ENCODE measurements at places on chromosomes 6 and 20.

DNA sequence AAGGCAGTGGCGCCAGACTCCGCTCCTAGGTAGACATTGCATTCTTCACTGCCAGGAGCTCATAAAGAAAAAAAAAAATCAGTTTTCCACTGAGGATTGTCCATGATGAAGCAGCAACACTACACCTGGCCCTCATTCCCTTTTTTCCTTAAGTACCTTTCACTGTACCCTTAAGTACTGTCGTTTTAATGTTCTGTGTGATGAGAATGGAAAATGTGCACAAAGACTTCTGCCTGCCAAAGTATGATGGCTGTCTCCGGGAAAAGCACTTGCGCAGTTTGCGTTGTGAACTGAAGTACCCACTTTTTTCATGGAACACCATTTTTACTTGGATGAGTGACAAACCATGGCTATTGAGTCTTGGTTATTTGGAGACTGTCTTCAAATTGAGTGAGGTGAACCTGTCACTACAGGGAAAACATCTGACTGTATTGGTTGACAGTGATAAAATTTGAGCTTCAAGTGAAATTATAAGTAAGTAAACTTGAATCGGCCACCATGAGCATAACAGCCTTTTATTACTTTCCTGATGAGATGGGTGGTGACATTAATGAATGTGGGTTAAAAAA is 104.8 kb downstream of the NCOA3 start:
- DNase-seq = no peak

GRCh38 chr6:156057869-156058268 is 602.2 kb upstream of the NOX3 start:
- DNase-seq = no peak

- no peak for DNase-seq
Measured at GRCh38 chr6:159045801-159046200, 1.0 kb upstream of the TAGAP start.

GRCh38 chr6:136647363-136647852 is 97.2 kb upstream of the MAP7 start:
- DNase-seq = peak; percentile 38

DNA sequence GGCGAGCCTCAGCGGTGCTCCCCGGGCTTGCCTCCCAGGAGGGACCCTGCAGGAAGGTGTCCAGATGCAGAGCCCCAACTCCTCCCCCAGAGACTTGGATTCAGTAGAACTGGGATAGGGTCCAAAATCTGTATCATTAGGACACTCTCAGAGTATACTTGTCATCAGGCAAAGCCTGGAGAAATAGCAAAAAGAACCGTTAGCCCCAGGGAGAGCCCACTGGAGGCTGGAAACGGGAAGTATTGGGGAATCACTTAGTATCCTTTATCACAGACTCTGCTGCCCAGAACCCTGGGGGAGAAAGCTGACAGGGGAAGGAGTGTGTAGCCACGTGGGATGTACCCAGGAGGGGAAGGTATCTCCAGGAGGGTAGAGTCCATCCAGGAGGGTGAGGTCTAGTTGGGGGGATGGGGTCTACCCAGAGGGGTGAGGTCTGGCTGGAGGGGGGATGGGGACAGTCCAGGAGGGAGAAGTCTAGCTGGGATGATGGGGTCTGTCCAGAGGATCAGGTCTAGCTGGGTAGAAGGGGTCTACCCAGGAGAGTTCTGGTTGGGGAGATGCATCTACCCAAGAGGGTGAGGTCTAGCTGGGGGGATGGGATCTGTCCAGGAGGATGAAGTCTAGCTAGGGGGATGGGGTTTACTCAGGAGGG is 107.2 kb downstream of the LY86 start:
- no peak for DNase-seq

GRCh38 chr6:13252790-13253189 is 75.5 kb downstream of the TBC1D7 start:
- no peak for DNase-seq

DNA sequence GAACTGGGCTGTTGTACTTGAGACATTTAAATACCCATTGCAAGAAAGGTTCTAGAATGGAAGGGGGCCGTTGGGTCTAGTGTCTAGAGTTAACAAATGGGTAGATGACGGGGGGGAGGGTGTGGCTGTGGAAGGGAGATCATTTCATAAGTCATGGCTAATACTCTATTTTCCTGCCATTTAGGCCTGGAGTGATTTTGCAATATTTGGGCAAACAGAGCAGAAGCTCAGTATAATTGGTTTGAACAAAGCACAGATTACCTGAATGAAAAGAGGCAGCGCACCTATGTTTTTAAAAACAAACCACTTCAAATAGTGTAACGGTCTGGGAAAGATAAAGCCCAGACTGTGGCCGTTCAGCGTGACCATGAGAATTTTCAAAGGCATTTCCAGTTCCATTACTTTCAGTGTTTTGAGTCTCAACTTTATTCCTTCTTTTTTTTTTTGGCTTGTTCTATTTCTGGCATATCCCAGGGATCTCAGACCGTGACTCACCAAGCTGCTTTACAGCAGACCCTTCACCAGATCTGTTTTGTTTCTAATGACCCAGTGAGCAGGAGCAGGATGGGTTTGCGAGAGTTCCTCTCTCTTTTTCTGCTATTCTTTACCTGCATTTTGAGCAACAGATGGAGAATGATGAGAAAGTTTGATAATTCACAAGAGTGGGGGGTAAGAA is 73.7 kb downstream of the LYRM2 start:
- DNase-seq = no peak

DNA sequence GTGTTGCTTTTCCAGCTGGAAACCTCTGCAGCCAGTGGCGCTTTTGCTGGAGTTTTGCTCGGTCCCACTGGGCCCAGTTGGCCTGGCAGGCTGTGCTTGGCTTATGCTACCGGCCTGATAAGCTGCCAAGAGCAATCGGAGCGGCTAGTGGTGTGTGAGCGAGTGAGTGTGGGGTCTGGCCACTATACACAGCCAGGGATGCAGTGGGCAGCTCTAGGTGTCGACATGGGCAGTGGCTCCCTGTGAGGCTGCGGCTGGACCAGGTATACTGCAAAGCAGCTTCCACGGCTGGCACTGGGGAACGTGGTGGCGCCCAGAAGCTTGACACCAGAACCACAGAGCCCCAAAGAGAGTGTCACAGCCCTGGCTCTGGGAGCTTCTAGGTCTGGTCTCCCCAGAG is 996.5 kb downstream of the GRIK2 start:
- DNase-seq = no peak

- no peak for DNase-seq
Measured at GRCh38 chr6:45472382-45472781, 94.6 kb upstream of the SUPT3H start.

DNA sequence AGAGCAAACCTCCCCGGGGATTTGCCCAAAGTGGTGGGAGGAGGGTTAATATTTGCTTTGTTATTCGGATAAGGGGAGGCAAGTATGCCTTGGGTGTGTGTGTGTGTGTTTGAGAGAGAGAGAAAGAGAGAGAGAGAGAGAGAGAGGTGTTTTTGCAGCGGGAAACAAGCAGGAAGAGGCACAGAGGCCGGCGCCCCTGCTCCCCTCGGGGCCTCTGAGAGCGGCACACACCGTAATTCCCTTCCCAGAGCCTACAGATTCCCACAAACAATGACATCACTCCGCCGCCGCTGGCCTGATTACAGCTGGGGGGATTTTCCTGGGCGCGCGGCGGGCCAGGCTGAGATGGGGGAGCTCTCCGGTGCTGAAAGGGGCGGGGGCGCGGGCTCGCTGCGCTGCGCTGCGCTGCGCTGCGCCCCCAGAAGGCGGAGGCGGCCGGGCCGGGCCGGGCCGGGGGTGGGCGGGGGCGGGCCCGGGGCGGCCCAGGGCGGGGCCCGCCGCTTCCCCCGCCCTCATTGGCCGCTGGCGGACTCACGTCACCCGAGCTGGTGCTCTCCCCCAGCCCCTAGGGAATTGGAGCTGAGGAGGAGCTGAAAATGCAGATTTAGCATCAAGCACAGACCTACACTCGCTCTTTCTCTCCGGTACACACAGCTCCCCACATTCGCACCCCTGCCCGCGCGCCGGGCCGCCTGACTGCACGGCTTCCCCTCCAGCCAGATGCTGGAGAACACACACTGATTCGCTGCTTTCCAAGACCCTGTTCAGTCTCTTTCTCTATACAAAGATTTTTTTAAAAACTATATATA is at the start of gene PCSK2:
Gene PCSK2, plus strand, starts transcription at position 631 of the 809 bp plus-strand sequence. CDS start 266 bp downstream, outside the sequence.
- DNase-seq = no peak

DNA sequence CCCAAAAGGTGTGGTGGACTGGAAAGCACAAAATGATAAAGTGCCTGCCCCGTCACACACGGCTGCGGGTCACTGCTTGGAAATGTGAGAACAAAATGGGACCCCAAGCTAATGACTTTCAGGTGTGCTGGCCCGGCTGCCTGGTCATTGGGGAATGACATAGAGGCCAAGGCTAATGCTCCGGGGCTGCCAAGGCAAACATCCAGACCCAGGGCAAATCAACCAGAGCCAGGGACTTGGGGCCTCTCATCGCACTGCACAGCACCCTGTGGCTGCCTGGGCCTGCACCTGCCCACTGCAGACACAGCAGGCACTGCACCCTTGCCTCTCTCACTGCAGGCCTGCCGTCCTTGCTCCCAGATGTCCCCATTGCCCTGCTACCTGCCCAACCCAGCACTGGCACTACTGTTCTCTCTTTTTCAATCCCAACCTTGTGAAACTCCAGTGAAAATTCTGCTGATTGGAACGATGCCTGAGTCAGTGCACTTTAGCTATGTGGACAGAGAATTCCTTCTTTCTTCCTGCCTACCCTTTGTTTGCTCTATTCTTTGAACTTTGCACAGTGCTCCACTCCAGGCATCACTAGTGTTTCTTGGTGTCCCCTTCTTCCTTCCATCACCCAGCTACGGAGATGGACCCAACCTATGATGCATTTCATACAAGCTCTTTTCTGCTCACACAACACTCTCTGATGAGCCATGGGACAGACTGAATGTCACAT is 849.5 kb downstream of the MAFB start:
- DNase-seq = no peak

DNA sequence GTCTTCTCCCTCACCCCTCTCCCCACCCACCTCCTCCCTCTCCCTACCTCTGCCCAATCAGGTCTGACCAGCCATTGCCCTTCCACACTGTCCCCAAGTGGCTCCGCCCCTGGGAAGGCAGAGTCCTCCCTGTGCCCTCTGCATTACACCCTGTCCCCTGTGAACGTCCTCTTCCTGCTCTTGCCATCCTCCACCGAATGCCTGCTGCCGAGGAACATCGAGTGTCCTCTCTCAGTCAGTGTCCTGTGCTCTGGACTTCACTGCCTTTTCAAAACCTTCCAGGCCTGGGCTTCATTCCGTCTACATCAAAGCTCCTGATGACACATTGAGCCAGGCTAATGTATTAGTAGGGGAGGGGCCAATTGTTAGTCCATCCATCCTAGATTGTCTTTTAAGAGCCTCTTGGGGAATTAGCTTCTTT is 3.3 kb upstream of the PACSIN1 start:
- DNase-seq = no peak

GRCh38 chr6:139531148-139532115 is 157.0 kb upstream of the CITED2 start:
- no peak for DNase-seq

- DNase-seq = no peak
Measured at GRCh38 chr6:92910646-92911045, 508.7 kb downstream of the EPHA7 start.

GRCh38 chr20:63895202-63895951 is 451 bp downstream of the DNAJC5 start:
- no peak for DNase-seq

GRCh38 chr6:8113131-8113654 is 10.8 kb upstream of the EEF1E1 start:
- no peak for DNase-seq

GRCh38 chr20:63081831-63082230 is 75.1 kb upstream of the BHLHE23 start:
- DNase-seq = no peak

DNA sequence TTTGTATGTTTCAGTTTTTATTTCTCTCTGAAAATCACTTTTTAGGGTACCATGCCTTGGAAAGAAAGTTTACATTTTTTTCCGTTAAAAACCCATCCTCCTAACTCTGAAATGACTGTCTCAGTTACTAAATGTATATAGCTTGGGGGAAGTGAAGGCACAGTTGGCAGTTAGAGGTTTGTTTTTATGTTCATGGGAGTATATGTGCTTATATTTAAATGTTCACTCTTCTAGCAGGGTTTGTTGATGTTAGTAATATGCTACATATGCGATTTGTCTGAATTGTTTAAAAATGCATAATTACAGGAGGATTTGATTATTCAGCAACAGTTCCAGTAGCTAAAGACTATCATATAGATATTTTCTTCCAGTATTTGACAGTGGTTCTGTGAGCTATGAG is 31.1 kb downstream of the CDKAL1 start:
- DNase-seq = peak; percentile 27

DNA sequence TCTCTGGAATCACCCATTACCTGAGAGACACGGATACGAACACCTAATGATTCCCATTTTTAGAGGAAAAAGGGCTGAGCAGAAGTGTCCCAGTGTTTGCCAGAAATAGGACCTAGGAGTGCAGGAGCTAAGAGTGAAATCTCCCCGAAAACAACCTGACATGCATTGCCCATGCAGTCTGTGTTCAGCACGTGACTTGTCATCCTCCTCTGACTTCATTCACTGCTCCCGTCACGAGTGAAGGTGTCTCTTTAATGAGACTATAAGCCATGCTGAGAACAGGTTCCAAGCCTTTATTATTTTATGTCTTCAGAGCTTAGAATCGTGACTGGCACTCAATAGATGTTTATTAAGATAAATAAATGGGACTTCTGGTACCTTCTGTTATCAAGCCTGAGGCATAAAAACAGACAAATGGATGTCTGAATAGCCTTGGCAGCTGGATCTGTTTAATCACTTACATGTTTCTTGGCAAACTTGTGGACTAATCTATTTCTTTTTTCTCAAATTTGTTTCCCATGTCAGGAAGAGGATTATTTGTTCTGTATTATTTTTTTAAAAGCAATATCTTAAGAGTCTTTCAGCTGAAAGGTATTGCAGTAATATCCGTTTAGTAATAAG is 3.7 kb upstream of the MLIP start:
- DNase-seq = no peak

DNA sequence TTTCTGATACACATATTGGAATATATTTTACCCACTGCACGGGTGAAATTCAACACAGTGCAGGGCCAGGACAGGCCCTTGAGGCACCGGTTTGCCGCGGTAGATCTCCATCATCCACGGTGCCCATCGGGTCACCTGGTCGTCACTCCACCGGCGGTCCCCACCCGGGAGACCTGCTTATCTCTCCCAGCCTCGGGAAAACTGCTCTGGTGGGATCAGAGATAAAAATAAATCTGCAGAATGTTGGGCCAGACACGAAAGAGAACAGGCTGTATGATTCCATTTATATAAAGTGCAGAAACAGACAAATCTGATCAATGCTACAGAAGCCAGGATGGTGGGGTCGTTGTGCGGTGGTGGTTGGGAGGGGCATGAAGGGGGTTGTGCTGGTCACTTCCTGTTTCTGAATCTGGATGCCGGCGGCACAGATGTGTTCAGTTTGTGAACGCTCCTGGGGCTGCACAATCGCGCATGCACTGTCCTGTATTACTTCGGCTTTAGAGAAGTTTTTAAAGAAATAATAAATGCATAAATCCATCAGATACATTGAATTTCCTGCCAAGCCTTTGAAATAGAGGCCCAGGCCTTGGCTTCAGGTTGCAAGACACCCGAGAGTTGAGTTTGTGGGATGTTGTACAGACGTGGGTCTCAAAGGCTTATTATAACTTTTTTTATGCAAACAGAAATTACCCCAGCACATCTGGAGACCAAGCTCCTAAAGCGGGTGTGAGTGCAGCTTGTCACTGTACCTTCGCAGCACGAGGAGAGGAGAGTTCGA is 54.3 kb downstream of the ANKRD60 start:
- no peak for DNase-seq

Measured in GM13977 (cell line).